Activated CD8-positive, alpha-beta memory T cell treated with anti-CD3 and anti-CD28 coated beads for 24 hours (primary cell): ENCODE measurements at places on chromosomes 16 and 17.

- DNase-seq = no peak
Measured at GRCh38 chr17:50274142-50274896, at the start of gene TMEM92. TMEM92 (plus strand) TSS chr17:50274466; CDS start chr17:50274502, 36 bp downstream.

DNA sequence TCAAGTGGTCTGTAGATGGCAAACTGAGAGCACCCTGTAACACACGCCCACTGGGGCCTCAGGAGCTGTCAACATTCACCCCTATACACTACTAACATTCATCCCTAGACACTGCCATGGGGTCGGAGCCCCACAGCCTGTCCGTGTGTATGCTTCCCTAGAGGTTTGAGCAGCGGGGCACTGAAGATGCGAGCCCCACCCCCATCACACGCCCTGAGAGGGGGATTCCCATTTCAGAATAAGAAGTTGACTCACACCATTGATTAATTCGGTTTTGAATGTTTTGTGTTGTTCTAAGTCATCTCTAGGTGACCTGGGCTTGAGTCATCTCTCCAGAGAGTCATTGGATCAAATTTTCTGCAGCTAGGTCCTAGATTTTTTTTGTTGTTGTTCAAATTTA is 37.3 kb upstream of the MMD start:
- peak; percentile 70 for DNase-seq

- no peak for DNase-seq
Measured at GRCh38 chr17:39872751-39873150, 4.7 kb downstream of the ZPBP2 start.

- no peak for DNase-seq
Measured at GRCh38 chr16:5509336-5509735, 411.7 kb upstream of the EEF2KMT start.

GRCh38 chr16:72979974-72980373 is 68.0 kb downstream of the ZFHX3 start:
- DNase-seq = no peak

DNA sequence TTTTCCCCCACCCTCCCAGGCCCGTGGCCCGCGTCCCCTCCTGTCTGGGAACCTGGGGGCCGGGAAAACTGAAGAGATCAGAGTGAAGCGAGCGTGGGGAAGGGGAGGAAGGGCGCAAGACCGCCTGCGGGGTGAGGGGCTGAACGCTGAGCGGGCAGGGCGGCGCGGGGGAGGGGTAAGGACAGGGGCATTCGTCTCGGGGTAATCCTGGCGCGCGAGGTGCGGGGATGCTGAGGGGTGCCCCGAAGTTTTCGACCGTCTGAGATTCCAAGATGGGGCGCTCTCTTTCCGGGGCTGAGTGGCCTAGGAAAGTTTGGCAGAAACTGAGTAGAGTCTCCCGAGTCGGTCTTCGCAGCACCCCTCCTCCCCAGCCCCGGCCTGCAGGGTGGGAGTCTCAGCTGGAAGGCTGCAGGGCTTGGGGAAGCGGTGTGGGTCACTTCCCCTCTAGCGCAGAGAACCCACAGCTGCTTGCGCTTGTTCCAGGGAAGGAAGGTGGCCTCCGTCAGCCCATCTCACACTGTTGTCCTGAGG is 555 bp downstream of the TTYH2 start:
- peak; percentile 67 for DNase-seq

DNA sequence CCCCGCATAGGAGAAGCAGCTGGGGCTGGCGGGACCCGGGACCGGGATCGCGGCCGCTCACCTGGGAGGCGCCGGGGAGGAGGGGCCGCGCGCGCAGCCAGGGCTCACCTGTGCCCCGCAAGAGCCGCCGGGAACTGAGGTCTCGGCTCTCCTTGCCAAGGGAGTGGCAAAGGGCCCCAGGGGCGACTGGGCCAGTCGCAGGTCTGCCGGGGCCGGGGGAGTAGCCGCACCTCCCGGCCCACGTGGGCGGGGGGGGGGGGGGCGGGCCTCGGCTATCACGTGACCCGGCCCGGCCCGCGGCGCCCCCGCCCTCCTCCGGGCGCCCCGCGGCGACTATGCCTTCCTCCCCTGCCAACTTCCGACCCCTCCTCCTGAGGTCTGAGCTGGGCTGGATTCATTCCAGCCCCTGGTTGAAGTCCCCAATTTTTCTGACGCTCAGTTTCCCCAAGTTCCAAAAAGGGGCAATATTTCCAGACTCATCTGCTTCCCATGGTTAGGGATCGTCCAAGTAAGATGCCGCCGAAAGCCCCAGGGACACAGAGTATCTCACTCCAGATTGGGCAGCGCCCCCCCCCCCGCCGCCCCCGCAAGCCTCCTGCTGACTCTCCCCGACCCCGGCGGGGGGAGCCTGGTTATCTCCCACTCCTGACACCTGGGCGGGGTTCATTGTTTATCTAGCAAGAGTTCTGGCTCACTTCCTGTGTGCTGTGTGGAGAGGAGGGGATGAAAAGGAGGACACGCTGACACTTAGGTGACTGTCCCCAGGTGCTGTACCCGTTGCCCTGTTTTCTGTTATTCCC is at the start of gene TMC6:
TMC6 (minus strand) TSS at position 205 of the 800 bp plus-strand sequence. CDS start 1,923 bp downstream, outside the sequence.
- DNase-seq = peak; percentile 83

- no peak for DNase-seq
Measured at GRCh38 chr17:72518159-72518732, 397.4 kb downstream of the SOX9 start.
